ENCODE measurements at places on chromosomes 4 and X.

- no peak for DNase-seq
These were observed 6.8 kb upstream of the DCAF8L1 start for GRCh38 chrX:27987862-27988646.

GRCh38 chrX:130264573-130264972, 4.1 kb downstream of the ZNF280C start:
- no peak for DNase-seq

GRCh38 chr4:123833171-123833643, 436.6 kb downstream of the SPRY1 start:
- no peak for DNase-seq

- DNase-seq, result no peak
These were observed 124.5 kb upstream of the NOCT start for GRCh38 chr4:138890891-138891570.

DNA sequence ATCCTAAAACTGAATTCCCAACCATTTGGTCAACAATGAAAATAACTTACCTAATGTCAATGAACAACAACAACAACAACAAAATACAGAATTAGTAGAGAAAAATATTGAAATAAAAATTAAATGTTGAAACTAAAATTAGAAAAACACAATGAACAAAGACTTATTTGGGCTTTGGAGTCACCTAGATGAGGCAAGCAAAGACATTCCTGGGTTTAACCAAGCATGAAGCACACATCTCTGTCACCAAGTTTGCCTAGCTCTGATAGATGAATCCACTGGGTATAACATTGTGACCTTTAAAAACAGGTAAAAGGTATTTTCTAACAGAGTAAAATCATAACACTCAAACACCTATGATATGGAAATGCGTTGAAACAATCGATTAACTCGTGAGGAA, 13.2 kb upstream of the SYTL5 start:
- no peak for DNase-seq

- no peak for DNase-seq
These were observed 6.8 kb downstream of the GABRA3 start for GRCh38 chrX:152444338-152444737.

DNA sequence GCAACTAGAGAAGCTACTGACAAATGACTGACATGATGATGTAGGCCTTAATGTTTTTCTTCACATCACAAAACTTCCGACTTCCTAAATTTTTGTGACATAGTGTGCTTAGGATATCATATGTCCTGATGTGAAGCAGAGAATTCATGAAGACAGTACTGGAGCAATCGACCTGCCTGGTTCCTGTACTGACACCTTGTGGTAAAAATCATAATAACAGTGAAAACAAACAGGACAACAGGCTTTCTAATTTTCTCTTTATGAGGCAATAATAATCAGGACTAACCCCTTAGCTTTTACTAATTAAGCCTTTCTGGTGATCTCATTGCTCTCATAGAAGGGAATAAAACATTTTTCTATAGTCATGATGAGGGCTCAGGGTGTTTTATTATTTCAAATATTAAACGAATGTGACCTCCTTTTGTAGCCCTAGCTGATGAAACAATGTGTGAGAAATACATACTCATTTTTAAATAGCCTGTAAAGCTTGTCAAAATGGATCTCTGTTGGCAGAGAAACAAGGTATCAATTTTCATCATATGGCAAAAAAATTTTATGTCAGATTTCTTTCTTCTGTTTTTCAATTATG, 158.4 kb downstream of the TENT5D start:
- no peak for DNase-seq

- no peak for DNase-seq
These were observed 13.7 kb upstream of the TMPRSS11E start for GRCh38 chr4:68433582-68433981.

DNA sequence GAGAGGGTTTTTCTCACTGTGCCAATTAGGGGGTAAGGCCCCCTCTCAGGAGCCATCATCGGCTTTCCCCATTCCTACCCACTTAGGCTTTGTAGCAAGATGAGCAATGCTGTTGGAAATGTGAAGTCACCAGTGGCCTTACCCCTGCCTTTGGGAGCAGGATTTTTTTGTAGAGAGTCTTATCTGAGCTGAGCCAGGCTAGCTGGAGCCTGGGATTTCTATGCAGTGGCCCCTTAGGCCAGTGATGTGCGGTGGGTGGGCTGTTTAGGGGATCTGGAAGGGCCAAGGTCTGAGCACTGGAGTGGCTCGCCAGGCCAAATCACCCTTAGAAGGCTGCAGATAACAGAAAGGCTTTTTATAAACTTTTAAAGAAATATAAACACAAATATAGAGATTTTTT, 4.2 kb downstream of the CXorf65 start:
- DNase-seq, result no peak

DNA sequence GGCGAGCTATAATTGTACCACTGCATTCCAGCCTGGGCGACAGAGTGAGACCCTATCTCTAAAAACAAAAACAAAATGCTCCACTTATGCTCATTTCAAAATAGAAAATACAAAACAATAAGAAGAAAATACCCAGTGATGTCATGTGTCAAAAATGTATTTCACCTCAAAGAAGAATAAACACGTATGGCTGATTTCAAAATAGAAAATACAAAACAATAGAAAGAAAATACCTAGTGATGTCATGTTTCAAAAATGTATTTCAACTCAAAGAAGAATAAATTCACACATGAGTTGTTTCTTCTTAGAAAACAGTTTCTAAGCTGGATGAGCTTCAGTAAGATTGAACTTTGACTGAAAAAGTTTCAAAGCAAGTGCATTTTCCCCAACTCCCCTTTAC, 20.3 kb upstream of the PDCL2 start:
- no peak for DNase-seq

- DNase-seq, result no peak
These were observed 48.2 kb downstream of the TMEM156 start for GRCh38 chr4:38983787-38984598.

GRCh38 chr4:141543176-141543575, 93.2 kb upstream of the IL15 start:
- DNase-seq, result no peak

DNA sequence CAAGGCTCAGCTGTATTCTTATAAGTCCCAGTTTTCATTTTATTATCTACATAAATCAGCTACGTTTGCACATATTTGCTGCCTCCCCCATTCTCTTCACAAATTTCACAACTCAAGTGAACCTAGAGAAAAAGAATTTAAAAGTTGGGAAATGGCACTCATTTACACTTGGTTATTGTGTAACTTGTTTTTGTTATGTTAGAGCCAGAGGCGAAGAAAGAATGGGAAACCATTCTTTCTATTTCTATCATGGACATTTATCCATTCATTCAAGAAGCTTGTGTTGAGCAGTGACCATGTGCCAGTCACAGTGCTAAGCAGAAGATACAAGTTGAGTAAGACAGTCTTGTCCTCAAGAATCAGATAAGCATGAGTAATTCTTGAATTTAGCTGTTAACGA, 13.5 kb downstream of the LIAS start:
- no peak for DNase-seq

DNA sequence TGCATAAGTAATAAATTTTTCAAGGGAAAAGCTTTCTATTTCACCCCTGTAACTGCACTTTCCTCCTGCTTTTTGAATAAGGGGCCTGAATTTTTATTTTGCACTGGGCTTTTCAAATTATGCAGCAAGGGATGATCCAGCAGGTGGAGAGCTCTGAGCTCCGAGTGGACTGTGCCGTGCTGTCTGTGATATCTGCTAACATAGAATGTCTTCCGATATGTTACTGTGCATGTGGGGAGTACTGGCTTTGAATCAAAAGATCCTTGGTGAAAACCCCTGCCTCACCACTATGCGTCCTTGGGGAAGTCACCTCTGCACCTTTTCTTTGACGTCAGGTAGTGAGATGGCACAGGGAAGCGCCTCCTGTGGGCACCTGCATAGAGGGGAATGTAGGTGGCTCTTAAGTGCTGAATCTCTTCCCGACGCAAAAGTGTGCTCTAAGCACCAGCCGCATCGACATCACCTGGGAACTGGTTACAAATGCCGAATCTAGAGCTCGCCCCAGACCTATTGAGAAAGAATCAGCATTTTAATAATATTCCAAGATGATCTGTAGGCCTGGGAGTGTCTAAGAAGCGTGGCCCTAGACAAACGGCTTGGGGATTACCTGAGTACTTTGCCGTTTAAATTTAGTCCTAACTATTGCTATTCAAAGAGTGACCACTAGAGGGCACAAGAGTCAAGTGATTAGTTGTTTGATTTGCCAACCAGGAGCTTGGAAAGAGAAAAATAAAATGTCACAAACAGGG, 19.2 kb upstream of the WFS1 start:
- no peak for DNase-seq

- no peak for DNase-seq
These were observed 1.8 kb downstream of the SLC30A9 start for GRCh38 chr4:41991916-41992767.

DNA sequence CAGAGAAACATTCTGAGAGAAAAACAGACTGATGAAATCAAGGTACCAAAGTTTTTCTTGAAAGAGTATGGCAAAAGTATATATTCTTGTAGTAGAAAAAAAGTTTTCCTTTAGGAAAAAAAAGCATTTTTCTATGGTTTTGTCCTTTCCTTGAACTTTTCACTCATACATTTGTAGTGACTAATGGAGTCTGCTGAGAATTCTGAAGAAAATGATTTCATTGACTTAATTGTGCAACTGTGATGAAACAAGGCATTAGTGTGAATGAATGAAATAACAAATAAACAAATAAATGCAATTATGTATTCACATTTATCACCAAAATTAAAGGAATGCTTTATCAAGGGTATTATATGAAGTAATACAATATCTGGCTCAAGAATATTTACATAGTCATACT, 5.7 kb downstream of the CSN1S1 start:
- DNase-seq, result no peak

Data from breast epithelium (tissue), 4 donors.